ENCODE measurements at places on chromosomes 7 and 10.

GRCh38 chr10:89392974-89393373, 551 bp downstream of the IFIT1 start:
- DNase-seq: peak; percentile 97

GRCh38 chr7:27251136-27251651, 8.6 kb downstream of the EVX1 start:
- no peak for DNase-seq

DNA sequence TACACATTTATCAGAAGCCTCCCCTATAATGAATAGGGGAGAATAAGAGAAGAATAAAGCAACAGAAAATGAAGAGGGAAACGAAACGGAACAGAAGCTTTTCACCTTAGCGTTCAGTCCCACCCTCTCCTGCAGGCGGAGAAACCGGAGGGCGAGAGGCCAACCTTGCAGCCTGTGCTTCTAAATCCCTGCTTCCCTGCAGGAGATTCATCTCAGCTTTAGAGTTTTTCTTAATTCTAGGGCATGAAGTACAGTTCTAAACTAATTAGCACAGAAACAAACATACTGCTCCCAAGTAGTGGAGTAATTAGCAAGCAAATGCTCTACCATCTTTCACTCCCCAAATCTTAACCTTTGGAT, 107.2 kb downstream of the CUBN start:
- DNase-seq: no peak

DNA sequence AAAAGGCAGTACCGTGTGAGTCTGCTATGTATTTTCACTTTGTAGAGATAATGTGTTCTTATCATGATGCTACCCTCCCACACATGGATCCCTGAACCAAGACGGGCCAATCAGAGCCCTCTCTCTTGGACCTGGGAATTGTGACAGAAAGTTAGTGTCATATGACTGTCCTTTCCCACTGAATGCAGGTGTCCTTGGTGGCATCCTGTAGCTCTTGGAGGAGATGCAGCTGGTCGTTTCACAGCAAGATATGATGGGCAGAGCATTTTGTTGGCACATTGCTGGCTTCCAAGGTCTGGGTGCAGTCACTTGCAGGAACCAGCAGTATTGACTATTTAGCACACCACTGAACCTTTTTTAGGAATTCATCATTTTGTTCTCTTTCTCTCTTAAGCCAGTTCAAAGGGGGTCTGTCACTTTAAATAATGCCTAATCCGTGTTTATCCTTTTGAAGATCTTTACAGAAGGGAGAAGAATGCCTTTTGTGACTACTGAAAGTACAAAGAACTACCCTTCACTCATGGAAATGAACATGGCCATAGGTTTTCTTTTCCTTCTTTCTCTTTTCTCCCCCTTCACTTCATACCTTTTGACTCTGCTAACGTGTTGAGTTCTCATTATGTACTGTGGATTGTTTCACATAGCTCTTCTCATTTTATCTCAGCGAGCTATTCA, 125.1 kb downstream of the PLXDC2 start:
- no peak for DNase-seq

DNA sequence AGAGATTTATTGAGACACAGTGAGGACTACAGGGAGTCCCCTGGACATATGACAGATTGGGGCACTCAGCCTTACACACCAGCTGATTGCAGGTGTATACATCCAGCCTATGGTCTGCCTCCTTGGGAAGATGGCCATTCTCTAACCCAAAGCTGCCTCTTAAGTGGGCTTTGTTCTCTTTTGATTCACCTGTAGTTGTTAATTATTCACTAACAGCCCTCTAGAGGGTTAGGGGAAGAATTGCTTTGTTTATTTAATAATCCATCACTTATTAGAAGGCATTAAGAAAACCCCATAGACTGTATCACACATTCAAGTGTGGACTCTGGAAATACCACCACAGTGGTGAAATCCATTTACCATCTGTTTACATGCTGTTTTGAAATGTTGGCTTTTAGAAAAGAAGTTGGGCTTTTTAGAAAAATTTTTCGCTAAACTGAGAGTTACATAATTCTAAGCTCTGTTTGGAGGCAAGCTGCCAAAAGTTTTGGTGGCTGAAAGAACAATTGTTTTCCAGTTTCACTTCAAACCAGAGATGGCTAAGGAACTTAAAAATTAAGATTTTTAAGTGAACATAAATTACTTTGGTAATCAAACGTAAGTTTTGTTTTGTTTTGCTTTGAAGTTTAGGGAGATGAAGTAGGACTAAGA, 379.1 kb downstream of the ADRA2A start:
- no peak for DNase-seq

DNA sequence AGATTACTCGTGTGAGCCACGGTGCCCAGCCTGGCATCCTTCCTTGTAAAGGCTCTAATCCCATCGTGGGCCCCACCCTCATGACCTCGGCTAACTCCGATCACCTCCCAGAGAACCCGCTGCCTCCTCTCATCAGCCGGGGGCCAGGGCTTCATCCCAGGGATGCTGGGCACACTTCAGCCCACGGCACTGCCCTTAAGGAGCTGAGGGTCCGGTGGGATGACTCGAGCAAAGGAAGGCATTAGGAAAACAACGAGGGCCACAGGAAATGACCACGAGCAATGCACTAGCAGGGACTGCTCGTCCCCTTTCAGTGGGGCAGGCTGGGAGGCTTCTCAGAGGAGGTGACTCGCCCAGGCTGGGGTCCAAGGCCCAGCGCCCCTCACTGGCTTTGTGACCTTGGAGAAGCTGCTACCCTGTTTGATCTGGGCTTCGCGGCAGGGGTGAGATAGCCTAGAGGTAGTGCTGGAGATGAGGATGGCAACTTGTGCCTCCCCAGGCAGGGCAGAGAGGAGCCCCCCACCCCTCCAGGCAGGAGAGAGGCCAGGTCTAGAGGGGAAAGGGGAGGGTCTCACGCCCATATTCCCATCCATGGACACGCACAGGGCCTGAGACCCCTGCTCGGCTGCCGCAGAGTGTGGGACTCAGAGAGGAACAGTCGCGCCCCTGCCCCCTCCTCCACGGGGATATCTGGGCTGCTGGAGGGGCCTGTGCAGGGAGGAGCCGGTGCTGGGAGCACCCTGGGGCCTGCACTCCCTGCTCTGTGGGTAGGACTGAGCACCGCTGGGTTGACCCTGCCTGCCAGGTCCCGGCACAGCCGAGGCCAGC, 26.8 kb downstream of the ELFN1 start:
- no peak for DNase-seq

- DNase-seq: no peak
These were observed 9.2 kb downstream of the INPP5A start for GRCh38 chr10:132546567-132547420.

GRCh38 chr7:157538321-157538720, 201.5 kb downstream of the DNAJB6 start:
- no peak for DNase-seq

- DNase-seq: no peak
These were observed 322.2 kb downstream of the FGFR2 start for GRCh38 chr10:121276046-121276445.

DNA sequence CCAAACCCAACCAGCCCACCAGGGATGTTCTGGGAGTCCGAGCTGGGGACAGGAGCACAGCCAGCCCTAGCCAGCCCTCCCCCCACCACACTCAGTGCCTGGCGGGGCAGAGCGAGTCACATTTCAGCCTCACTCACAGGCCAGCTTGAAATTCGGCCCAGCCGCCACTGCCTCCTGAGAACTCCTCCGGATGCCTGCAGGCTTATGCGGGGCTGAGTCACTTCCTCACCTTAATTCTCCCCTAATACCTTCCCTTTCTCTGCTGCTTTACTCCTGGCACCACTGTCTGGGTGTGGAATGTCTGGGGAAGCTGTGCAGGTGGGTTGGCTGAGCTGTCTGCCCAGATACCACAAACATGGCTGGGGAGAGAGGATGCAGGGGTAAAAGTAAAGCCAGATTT, 22.6 kb upstream of the DLG5 start:
- peak; percentile 50 for DNase-seq

DNA sequence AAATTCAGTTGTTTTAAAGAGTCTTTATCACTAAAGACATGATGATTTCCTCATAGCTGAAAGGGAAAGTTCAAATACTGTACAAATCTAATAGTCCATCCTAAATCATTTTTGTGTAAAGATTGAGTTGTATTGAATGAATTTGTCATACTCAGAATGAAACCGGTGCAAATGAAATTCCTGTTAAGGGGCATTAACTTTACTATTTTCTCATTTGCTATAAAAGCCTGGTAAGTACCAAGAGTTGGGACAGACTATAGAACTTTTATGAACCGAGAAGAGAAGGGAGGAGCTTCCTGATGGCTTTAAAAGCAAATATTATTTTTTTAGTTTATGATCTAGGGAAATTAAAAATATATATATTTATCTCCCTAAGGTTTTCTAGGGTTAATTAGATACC, 260.0 kb upstream of the AKR1E2 start:
- DNase-seq: no peak

GRCh38 chr7:70553364-70553763, 578.6 kb upstream of the GALNT17 start:
- DNase-seq: no peak

- DNase-seq: peak; percentile 99
These were observed 90.9 kb upstream of the SMNDC1 start for GRCh38 chr10:110395350-110396283.

GRCh38 chr7:45515346-45515745, 58.8 kb upstream of the ADCY1 start:
- no peak for DNase-seq

DNA sequence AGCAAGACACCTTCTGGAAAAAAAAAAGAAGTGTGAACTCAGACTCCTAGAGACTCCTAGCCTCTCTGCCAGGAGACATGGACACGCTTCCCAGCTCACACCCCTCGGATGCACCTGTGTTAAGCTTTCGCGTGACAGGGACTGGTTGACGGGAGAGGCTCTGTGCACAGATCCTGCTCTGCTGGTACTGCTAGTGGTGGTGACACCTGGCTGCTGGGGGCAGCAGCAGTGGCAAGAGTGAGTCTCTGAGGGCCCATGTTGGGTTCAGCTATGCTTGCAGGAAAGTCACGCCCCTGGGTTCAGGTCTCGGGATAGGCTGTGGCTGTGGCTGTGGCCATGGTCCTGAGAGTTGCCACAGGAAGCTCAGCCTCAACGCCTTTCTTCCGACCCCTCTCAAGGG, 81.1 kb downstream of the XRCC2 start:
- DNase-seq: no peak

- no peak for DNase-seq
These were observed 97.3 kb upstream of the SFMBT2 start for GRCh38 chr10:7507887-7508726.

DNA sequence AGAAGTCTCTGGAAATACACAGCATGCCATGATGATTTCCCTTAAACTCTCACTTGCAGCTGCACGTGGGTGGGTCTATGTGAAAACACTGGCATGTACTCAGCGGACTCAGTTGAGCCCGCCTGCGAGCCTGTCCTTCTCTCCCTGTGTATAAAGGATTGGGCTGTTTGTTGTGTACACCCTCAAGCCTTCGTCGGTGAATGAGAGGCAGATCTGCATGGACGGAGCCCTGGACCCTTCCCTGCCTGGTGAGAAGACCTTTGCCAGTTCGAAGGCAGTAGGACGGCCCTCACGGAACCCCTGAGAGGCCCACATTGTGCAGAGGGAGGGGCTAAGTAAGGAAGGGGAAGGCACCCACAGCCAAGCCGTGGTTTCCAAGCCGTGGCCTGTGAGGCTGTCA, 121.2 kb downstream of the WDFY4 start:
- DNase-seq: no peak

GRCh38 chr10:110355141-110355831, 50.6 kb upstream of the SMNDC1 start:
- no peak for DNase-seq

- peak; percentile 88 for DNase-seq
These were observed 1.7 kb downstream of the SFXN3 start for GRCh38 chr10:101032637-101033224.

DNA sequence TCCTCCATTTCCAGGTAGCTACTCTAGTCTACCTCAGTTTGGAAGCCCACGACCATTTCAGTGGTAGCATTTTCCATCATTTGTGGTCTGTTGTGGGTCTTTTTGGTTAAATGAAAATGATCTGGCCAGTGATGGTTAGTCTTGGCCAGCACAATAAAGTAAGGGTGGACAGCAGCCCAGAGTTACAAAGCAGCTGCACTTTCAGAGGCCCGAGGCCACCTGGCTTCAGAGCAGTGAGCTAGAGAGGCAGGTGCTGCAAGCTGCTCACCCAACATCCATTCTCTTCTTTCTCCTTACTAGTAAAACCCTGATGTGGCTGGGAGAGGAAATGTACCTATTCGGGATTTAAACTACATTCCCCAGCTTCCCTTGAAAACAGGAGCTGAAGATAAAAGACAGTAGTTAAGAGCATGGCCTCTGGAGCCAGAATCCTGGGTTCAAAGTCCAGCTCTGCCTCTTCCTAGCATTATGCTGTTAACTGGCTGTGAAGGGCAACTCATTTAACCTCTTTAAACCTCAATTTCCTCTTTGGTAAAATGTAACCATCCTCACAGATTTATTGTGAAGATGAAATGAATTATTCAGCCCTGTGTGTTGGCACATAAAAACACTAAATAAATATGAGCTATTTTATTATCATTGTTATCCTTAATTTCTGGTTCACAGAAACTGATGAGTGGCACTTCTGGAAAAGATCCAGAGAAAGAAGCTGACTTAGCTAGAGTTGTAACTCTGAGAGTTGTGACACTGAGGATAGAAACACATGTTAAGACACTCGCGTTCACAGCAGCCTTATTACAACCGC, 517.4 kb downstream of the PARD3 start:
- DNase-seq: no peak

DNA sequence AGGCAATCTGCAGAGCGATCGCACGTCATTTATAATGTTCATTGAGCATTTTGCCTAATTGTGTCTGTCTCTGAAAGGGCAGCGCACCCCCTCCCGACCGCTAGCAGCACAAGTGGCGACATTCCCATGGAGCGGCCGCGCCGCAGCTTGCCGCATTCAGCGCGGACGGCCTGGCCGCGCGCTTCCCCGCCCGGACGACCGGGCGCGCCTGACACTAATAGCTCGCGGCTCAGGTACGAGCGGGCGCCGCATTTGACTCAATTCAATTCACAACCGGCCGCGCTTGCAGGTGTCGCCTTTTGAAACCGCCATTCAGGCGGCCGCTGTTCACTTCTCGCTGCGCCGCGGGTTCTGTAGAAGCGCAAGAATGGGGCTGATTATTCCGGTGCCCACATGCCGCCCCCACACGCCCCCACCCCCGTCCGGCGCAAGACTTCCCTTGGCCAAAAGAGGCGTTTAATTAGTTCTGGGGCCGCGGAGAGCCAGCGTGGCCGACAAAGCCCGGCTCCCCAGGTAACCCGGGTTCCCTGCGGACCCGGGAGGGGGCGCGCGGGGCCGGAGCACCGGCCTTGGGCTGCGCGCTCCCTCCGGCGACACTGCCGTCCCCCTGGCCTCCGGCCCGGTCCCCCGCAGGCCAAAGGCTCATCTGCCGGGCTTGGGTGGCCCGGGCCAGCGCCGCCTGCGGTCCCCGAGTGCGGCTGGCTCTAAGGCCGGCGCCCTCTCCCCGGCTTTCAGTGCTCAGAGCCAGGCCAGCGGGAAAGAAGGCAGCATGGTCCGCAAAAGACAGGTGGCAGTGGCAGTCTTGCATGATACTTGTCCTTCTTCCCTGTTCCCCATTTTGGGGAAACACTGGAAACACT, 18.7 kb upstream of the PTF1A start:
- DNase-seq: no peak

DNA sequence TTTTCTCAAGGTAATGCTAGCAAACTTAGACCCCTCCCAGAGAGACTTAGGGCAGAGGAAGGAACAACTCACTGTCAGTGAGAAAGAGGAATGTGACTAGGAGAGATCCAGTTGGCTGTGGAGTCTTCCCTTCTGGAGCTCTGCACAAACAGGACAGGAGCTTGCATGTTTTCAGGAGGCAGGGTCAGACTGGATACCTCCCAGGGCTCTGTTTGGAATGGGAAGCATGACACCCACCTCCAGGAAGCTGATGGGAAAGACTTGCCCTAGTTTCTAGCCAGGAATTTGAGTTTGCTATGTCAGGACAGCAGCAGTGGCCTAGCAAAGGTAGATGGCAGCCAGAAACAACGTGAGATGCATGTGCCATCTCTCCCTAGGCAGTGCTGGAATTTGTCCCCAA, 40.6 kb downstream of the GHRHR start:
- DNase-seq: no peak

All from choroid plexus epithelial cell (primary cell).